ENCODE measurements at places on chromosomes 2 and 18.

GRCh38 chr2:61536180-61536571 lies 2.0 kb downstream of the XPO1 start:
- no peak for DNase-seq

DNA sequence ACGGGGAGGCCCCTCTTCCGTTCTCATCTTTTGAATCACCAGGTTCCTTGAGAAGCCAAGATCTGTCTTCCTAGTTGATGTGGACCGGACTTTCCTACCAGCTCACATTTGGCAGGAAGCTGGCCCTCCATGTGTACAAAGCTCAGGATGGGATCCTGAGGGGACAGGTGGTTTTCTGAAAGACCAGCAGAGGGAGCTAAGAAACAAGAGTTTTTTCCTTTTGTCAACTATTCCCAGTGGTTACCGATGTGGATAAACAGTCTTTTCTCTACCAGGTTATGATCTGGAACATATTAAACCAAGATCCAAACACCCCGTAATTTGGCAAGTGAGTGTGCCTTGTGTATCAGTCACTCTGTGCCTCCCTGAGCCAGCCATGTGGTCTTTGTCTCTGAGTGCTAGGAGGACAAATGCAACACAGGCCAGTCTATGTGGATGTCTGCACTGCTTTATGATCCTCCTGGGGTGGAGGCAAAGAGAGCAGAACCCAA lies 25.1 kb upstream of the ARHGAP25 start:
- peak; percentile 2 for DNase-seq

DNA sequence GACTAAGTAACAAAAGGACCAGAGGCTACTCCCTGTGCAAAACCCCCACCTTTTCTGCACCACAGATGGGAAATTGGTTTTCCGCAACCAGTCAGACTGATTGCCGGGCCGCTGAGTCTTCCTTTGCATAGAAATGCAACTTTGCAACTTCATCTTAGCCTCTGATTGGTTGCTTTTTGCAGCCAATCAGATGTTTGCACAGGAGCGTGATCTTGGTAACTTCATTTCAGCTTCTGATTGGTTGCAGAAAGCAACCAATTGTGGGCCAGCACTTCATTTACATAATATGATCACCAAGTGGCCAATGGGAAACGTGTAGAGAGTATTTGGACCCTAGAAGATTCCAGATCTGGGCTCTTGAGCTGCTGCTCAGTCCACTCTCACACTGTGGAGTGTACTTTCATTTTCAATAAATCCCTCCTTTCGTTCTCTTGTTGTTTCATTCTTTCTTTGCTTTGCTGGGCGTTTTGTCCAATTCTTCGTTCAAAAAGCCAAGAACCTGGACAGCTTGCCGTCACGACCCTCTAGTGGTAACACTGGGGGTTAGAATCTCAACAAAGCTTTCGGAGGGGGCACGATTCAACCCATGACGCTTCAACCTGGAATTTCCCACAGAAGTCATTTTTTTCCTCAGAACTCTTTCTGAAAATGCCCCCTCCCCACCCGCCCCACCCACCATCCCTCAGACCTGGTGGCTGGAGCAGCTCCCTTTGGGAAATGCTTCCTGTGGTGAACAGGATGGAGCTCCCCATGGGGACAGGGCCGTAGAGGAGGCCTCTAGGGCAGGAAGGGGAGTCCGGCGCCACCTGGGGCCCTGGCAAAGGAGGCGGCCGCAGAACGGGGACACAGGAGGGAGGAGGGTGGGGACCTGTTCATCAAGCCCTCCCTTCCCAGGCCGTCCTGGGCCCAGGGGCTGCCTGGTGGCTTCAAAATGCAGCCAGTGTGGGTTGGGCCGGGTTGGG lies 31.8 kb upstream of the KCNF1 start:
- no peak for DNase-seq

DNA sequence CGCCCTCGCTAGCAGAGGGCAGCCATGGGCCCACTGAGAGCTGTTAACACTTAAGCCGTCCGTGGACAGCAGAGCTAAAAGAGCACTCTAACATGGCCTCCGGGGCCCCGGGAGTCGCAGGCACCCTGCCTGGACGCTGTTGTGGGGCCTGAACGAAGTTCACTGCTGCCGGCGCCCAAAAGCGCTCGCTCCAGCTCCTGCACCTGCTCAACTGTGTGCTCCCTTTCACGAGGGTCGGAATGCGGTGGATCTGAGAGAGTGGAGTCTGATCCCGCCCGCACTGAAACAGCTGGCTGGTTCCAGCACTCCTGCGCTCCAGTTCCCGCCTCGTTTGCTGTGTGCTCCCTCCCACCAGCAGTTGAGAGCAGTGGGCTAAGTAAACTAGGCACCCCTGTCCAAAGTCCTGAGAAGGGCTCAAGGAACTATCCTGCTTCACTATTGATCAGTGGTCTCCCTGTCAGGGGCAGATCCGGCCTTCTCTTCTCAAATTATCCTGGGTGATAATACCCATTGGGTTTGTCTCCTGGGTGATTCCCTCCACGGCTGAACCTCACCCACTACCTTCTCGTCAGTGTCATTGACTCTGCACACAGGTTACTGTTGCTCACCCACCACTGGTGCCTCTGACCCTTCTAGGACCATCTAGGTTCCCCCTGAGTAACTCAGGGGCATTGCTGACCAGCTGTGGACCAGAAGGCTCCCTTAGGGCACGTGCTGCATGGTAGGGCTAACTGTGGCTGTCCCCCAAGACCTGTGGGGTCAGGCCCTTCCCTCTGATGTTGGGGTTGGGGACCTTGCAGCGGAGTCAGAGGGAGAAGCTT lies 23.5 kb downstream of the B3GNT7 start:
- DNase-seq = no peak

DNA sequence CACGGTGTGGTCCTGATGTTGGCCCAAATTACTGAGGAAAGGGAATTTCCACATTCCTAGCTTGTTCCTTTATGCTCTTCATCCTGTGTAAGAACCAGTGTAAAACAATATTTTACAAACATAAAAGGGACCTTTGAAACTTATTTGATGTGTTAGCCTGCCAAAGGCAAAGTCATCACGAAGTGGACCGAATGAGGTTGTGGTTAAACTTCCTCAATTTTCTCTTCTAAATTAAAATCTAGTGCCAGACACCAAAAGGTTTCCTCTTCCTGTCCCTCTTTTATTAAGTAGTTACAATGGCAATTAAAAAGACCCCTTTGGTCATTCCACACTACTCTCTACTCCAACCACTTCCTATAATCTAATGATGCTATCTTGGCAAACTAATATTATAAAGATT lies 279.8 kb downstream of the AFF3 start:
- DNase-seq = no peak

DNA sequence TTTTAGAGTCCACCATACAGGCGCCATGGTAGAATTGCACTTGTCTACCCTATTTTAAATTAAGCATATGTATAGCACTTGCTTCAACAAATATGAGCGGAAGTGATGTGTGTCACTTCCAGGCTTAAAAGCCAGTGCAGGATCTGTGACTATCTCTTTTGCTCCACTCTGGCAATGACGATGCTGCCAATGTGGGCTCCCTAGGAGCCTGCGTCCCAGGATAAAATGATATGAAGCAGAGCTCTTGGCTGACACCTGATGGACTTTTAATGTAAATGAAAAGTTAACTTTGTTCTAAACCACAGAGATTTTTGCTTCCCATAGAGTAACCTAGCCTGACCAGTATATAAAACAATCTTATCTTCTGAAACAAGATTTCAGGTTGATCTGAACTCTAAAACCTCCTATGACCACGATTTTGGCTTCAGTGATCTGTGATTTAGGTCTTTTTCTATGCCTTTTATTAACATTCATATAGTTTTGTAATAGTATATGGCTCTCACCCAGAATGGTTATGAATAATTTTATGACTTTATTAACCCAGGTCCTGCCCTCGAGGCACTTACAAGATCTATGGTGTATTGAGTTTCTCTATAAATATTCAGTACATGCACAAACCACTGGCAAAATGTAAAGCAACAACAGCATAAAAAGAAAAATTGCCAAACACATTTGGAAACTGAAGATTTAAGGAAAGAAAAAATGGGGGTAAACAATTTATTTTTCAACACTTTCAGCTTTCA lies 422.5 kb upstream of the PIK3C3 start:
- DNase-seq = no peak

DNA sequence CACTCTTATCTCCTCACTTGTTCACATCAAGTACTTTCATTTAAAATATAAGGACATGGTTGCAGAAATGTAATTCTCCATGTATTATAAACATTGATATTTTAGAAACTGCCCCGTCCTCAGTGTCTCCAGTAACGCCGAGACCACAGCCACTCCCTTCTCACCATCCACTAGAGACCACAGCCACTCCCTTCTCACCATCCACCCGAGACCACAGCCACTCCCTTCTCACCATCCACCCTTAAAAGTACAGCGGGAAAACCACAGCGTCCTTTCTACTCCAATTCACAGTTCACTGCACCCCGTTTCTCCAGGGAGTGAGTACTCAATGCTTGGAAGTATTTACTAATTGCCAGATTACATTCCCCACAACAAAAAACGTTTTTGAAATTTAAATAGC lies 1452.2 kb upstream of the ACVR2A start:
- no peak for DNase-seq

GRCh38 chr2:168801961-168802858 lies at the start of gene NOSTRIN:
Gene NOSTRIN (plus strand): TSS chr2:168802637. CDS start chr2:168802647, 10 bp downstream.
- DNase-seq = no peak

DNA sequence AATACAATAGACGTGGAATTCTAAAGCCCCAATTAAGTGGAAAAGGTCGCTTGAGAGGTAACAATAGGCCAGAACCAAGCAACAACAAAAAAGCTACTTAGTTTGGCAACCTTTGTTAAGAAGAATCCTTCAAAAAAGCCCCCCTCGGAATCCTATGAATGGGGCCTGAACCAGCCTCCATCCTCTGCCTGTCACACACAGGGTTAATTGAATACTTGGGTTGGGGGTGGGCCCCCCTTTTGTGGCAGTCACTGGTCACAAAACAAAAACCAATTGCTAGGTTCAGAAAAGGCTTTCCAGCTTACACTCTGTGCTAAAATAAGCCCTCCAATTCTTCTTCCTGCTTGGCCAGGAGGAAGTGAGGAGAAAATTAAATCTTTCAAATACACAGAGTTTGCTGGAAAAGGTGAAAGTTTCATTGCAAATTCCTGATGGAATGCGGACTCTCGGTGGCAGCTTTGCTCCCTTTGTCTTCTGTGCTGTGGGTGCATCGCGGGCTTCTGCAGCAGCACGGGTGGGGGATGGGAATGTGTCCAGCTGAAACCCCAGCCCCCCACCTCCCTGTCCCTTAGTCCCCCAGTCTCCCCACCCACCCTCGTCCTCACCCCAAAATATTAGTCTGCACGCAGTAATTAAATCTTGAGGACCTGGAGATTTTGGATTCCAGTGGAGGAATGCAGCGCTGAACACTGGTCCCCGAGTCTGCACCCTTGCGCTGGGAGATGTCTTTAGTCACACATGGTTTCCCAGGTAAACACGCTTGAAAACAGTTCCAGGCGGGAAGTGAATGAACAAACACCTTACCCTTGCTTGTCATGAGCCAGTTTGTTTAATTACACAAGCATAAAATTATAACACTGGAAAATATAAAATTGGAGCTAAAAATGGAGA lies 254.3 kb downstream of the SOX11 start:
- DNase-seq = peak; percentile 30

GRCh38 chr2:46535360-46535759 lies 56.0 kb downstream of the TMEM247 start:
- DNase-seq = no peak

DNA sequence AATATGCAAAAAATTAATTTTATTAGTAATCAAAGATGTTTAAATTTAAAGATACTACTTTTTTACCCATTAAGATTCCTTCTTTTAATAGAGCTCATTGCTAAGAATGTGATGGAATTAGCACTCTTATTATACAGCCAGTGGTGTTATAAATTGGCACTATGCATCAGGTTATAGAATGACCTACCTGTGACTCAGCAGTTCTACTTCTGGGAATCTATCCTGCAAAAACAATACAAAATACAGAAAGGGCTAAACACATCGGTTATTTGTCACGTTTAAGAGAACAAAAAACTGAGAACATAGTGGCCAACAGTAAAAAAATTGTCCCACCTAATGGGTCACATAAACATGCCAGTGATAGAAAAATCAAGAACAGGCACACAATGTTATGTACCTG lies 9.4 kb upstream of the ADD2 start:
- no peak for DNase-seq

GRCh38 chr18:22964116-22964515 lies 31.0 kb downstream of the RBBP8 start:
- DNase-seq = no peak

DNA sequence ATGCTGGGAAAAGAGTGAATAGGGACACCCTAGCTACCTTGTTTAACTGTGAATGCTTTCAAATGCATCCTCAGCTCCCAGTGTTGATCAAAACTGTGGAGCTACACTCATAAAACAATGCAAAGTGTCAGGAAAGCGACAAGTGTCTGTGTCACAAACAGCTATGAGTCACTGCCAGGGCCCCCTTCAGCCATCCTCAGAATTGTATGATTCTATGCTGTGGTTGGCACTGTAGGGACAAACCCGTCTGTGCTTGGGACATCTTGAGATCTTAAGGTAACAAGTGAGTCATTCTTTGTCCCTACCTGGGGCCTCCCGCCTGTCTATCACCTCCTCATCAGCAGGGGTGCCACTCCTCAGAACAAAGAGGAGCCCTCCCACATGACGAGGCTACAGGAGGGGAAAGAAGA lies 42.4 kb downstream of the KLF7 start:
- no peak for DNase-seq

- no peak for DNase-seq
Measured at GRCh38 chr18:3546106-3546505, 96.1 kb downstream of the TGIF1 start.

DNA sequence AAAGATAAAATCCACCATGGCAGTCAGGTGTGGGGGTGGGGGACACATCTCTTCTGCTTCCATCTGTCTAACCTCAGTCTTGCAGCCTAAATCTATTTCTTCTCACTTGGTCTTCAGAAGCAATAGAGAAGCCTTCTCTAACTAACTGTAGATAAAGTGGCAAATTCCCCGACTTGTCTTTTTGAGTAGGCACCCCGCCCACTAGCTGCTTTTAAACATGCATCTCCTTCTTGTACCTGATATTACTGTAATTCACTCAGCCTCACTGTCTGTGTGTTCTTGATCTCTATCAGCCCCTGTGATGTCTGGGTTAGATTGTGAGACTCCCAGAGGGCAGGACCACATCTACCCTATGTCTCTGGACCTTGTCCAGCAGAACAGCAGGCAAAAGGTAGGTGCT lies 6.8 kb downstream of the MARCHF4 start:
- no peak for DNase-seq

GRCh38 chr2:70988151-70988550 lies 6.5 kb downstream of the TEX261 start:
- DNase-seq = no peak
